ENCODE measurements at places on chromosomes 6 and 20.

- no peak overlapping the region for H3K27ac ChIP-seq
- DNase-seq = no peak
- H3K4me3 ChIP-seq = no peak overlapping the region
- H3K27me3 ChIP-seq = no peaks in the 10 kb centered on the region
Observed at GRCh38 chr6:52046456-52046855, 41.0 kb downstream of the PKHD1 start.

DNA sequence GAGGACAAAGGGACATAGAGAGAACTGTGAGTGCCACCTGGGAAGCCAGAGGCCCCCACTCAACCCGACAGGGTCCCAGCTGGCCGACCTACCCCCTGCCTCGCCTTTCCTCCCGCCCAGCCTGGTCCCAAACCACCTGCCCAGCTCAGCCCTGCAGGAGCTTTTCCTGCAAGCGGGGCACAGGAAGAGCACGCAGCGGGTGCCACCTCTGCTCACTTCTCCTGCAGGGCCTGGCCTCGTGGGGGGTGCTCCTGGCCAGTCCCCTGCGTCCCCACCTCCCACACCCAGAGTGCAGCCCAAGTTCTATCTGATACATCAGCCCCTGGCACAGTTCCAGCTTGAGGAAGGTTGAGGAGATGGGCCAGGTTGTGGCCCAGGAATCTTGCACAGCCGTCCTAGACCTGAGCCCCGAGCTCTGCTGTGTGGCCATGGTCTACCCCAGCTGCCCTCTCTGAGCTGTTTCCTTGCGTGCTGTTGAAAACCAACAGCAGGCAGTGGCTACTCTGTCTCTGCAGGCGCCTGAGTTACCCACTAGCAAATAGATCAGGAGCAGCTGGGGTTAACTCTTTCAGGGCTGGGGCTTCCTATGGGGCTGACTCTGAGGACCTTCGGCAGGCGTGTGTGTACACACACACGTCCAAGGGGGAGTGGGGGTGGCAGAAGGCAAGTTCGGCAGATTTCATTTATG lies 1.7 kb downstream of the NECAB3 start:
- no peak for DNase-seq
- H3K4me1 ChIP-seq = peaks cover 28% of the 10 kb centered on the region
- H3K36me3 ChIP-seq = no peaks in the 10 kb centered on the region
- peak overlapping the region; percentile 83 for H3K4me3 ChIP-seq

DNA sequence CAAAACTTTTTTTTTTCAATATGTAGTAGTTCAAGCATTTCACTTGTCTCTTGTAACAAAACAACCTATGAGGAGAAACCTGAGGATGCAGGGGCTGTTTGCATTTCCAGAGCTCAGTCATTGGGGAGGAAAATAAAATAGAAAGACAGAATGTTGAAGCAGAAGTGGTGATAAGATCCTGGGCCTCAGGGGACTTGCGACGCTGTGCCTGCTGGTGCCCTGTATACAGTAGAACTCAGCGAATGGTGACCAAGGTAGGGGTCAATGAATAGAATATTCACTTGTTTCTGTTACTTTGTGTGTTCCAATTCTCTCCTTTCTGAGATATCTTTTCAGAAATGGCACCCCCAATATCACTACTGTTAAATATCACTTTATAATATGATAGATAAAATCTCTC lies 271.6 kb downstream of the FARS2 start:
- no peaks in the 10 kb centered on the region for H3K4me1 ChIP-seq
- no peak for DNase-seq
- H3K36me3 ChIP-seq = no peaks in the 10 kb centered on the region
- no peaks in the 10 kb centered on the region for H3K27me3 ChIP-seq

GRCh38 chr6:21219856-21220255 lies 373.7 kb upstream of the SOX4 start:
- H3K27ac ChIP-seq = no peak overlapping the region
- H3K4me1 ChIP-seq = no peaks in the 10 kb centered on the region
- no peak for DNase-seq
- H3K36me3 ChIP-seq = no peaks in the 10 kb centered on the region
- no peak overlapping the region for H3K4me3 ChIP-seq

GRCh38 chr6:28383235-28384142 lies 16.1 kb downstream of the ZSCAN12 start:
- H3K27me3 ChIP-seq = no peaks in the 10 kb centered on the region
- H3K4me3 ChIP-seq = no peak overlapping the region
- peaks cover 19% of the 10 kb centered on the region for H3K4me1 ChIP-seq
- peak; percentile 91 for DNase-seq
- no peaks in the 10 kb centered on the region for H3K36me3 ChIP-seq

GRCh38 chr6:170032197-170032596 lies 258.7 kb downstream of the DLL1 start:
- H3K36me3 ChIP-seq = no peaks in the 10 kb centered on the region
- peak; percentile 18 for DNase-seq
- no peaks in the 10 kb centered on the region for H3K27me3 ChIP-seq
- no peak overlapping the region for H3K27ac ChIP-seq
- peaks cover 7% of the 10 kb centered on the region for H3K4me1 ChIP-seq

DNA sequence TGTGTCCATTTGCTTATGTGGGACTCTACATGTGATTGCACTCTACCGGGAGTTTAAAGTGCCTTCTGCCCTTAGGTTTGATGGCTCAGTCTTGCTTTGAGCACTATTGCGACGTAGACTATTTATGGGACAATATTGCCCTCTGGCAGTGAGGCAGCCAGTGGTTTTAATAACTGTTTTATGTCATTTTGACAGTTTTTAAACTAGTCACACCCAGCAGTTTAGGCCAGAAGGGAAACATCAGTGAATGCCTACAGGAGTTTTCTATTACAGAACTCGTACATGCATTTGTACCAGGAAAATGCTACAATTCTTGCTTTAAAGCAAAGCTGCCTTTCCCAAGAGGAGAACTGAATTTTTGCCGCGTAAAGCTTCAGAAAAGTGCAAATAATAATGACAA lies 813.7 kb downstream of the KIF16B start:
- H3K36me3 ChIP-seq = no peaks in the 10 kb centered on the region
- no peak overlapping the region for H3K4me3 ChIP-seq
- no peaks in the 10 kb centered on the region for H3K4me1 ChIP-seq
- no peaks in the 10 kb centered on the region for H3K27me3 ChIP-seq
- no peak overlapping the region for H3K27ac ChIP-seq
- DNase-seq = no peak

DNA sequence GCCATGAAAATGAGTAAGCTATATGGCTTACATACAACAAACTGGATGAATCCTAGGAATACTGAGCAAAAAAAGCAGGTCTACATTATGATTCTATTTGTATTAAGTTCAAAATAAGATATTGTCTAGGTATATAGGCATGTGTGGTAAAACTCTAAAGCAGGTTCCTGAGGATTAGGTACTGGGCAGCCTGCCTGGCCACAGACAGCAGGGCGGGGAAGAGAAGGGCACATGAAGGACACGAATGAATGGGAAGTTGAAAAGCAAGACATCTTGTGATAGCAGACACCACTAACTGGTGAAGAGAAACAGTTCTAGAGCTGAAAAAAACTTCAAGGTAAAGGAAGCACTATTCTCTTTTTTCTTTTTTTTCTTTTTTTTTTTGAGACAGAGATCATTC lies 72.6 kb upstream of the SLC4A11 start:
- no peak overlapping the region for H3K27ac ChIP-seq
- peaks cover 13% of the 10 kb centered on the region for H3K36me3 ChIP-seq
- peaks cover 14% of the 10 kb centered on the region for H3K4me1 ChIP-seq
- DNase-seq = no peak

- H3K27ac ChIP-seq = no peak overlapping the region
- H3K4me1 ChIP-seq = no peaks in the 10 kb centered on the region
- peaks cover 24% of the 10 kb centered on the region for H3K36me3 ChIP-seq
- no peak for DNase-seq
- no peaks in the 10 kb centered on the region for H3K27me3 ChIP-seq
Observed at GRCh38 chr6:148518511-148519156, 176.0 kb downstream of the SASH1 start.

- H3K36me3 ChIP-seq = peaks cover 36% of the 10 kb centered on the region
- H3K27me3 ChIP-seq = no peaks in the 10 kb centered on the region
- no peak overlapping the region for H3K27ac ChIP-seq
Observed at GRCh38 chr6:110890288-110890687, 15.7 kb downstream of the AMD1 start.

- H3K36me3 ChIP-seq = peaks cover 9% of the 10 kb centered on the region
- H3K27me3 ChIP-seq = no peaks in the 10 kb centered on the region
- DNase-seq = no peak
- H3K27ac ChIP-seq = no peak overlapping the region
Observed at GRCh38 chr6:44401138-44401537, 13.6 kb downstream of the CDC5L start.

DNA sequence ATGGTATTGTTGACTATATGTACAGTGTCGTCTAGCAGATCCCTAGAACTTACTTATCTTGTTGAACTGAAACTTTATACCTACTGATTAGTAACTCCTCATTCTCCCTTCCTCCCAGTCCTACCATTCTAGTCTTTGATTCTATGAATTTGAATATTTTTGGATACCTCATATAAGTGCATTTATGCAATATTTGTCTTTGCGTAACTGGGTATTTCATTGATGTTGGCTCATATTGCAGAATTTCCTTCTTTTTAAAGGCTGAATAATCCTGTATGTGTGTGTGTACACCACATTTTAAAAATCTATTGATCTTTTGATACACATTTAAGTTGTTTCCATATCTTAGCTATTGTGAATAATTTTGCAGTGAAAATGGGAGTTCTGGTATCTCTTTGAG lies 119.9 kb downstream of the SOX4 start:
- no peak overlapping the region for H3K27ac ChIP-seq
- H3K36me3 ChIP-seq = no peaks in the 10 kb centered on the region
- no peak for DNase-seq
- H3K4me1 ChIP-seq = no peaks in the 10 kb centered on the region
- H3K4me3 ChIP-seq = no peak overlapping the region

DNA sequence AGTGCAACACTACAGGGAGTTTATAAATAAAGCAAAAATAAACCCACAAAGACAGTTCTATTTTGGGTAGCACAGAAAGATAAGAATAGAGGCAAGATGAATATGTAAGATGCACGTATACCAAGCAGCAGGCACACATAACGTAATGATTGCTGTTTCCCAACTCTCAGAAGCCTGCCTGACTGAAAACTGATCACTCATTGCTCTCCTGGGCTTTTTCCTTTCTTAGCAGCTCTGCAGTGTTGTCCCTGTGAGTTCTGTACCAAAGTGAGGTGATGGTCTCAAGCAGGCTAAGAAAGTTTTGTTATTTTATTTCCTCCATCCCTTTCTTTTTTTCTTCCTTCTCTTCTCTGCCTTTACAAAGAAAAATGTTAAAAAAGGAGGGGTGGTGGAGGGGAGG lies 522.0 kb upstream of the MAN1A1 start:
- H3K4me3 ChIP-seq = no peak overlapping the region
- no peak for DNase-seq
- H3K36me3 ChIP-seq = no peaks in the 10 kb centered on the region
- no peak overlapping the region for H3K27ac ChIP-seq

DNA sequence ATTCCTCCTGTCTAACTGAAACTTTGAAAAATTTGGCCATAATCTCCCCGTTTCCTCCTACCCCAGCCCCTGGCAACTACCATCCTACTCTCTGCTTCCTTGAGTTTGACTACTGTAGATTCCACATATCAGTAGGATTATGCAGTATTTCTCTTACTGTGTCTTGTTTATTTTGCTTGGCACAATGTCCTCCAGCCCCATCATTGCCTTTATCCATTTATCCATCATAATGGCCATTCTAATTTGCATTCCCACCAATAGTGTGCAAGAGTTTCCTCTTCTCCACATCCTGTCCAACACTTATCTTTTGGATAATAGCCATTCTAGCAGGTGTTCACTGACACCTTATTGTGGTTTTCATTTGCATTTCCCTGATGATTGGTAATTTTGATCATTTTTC lies 202.3 kb downstream of the THBS2 start:
- no peak overlapping the region for H3K4me3 ChIP-seq
- no peaks in the 10 kb centered on the region for H3K27me3 ChIP-seq
- no peaks in the 10 kb centered on the region for H3K4me1 ChIP-seq
- H3K27ac ChIP-seq = no peak overlapping the region

DNA sequence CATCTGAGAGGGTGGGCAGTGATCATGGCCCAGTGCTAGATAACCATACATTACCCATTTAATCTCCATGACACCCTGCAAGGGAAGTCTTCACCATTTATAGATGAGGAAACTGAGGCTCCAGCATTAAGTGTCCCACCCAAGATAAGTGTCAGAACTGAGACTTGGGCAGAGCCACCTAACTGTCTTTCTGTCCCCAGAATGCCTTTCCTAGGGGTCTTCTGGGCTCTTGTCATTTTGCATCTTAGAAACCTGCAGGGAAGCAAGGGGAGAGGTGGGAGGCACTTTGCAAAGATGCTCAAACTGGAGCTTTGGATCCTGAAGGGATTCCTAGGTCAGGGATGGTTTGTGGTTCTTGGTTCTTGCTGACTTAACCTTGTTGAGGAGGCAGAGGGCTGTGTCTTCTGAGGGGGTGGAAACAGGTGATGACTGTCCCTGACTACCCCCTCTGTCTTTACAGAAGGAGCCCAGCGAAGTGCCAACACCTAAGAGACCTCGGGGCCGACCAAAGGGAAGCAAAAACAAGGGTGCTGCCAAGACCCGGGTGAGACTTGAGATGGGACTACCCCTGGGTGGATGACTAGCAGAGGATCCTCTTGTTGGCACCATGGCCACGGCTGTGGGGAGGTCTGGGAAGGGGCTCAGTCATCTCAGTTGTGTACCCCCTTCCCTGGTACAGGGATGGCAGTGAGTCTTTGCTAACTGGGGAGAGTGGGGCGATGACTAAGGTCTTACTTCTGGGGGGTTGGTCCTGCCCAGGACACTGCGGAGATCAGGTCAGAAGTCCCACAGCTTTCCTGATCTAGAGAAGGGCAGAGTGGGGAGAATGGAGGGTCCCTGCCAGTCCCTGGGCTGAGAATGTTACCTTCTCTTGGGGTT lies 5.8 kb downstream of the HMGA1 start:
- H3K27ac ChIP-seq = no peak overlapping the region
- H3K27me3 ChIP-seq = no peaks in the 10 kb centered on the region
- no peak for DNase-seq
- H3K4me1 ChIP-seq = peaks cover 19% of the 10 kb centered on the region

DNA sequence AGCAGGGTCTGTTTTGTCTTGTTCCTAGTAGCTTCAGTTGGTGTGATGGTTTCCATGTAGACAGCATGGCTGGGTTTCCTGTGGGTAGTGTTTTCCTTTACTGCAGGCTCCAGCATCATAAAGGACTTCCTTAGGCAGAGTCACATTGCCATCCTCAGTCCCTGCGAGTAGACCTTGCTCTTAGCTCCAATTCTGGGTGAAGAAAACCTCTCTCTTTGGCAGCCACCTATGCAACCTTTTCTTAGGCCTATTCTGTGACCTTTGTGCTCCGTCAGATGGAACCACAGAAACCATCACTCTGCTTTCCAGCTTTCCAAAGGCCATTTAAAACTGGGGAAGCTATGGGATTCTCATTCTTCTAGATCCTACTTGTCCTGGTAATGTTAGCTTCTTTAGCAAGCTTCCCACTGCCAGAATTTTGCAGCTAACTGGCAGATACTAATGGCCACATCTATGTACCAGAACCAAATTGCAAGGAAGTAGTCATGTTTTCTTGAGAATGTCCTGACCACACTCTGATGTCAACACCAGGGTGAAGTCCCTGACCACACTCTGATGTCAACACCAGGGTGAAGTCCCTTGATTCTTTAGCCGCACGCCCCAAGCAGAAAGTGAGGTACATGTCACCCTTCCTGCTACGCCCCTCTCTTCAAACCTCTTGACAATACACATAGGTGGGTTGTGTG lies 646.6 kb upstream of the HS3ST5 start:
- no peak overlapping the region for H3K27ac ChIP-seq
- H3K4me1 ChIP-seq = no peaks in the 10 kb centered on the region
- no peak overlapping the region for H3K4me3 ChIP-seq
- DNase-seq = no peak
- no peaks in the 10 kb centered on the region for H3K27me3 ChIP-seq
